PC-9 (cell line): ENCODE measurements at places on chromosomes 6 and 20.
A peak's percentile ranks its signal among the peaks of the same experiment; 100 is the strongest.

- DNase-seq: peak; percentile 66
Observed at GRCh38 chr20:31837896-31838397, 7.5 kb downstream of the FOXS1 start.

GRCh38 chr6:144159742-144160141 lies 9.4 kb downstream of the STX11 start:
- no peak for DNase-seq

DNA sequence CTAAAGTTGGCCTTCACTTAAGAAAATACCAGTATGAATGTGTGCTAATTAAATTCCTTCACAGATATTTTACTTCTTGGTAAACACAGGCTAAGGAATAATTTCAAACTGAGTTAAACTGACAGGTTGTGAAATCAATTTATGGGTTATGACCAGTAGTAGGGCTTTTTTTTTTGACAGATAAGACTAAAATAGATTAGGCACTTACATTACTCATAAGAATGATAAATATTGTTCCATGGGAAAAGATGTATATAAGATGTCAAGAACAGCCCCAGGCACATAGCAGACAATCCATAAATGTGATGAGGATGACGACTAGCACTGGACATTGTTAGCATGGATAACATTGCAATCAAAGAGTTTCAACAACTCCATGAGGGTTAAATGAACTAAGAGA lies 22.9 kb downstream of the NT5E start:
- no peak for DNase-seq

DNA sequence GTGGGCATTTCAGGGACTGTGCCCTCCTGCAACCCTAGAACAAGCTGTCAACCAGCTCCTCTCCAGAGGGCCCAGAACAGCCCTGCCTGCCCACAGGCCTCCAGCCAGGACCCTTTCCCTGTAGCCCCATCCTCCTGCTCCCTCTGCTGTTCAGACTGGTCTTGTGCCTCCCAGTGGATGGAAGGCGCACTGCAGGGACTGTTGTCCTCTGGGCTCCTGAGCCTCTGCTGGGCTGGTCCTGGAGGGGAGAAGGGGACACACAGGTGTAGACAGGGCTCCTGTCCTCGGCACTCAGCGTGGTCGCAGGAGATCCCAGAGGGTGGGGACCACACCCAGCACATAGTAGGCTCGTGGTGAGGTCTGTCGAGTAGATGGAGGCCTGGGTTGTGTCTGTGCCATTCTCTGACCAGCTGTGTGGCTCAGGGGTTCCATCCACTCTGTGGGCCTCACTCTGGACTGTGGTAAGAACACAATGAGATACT lies 11.5 kb downstream of the ITPR3 start:
- DNase-seq: no peak

- no peak for DNase-seq
Observed at GRCh38 chr6:36809941-36810803, 29.1 kb downstream of the CPNE5 start.

DNA sequence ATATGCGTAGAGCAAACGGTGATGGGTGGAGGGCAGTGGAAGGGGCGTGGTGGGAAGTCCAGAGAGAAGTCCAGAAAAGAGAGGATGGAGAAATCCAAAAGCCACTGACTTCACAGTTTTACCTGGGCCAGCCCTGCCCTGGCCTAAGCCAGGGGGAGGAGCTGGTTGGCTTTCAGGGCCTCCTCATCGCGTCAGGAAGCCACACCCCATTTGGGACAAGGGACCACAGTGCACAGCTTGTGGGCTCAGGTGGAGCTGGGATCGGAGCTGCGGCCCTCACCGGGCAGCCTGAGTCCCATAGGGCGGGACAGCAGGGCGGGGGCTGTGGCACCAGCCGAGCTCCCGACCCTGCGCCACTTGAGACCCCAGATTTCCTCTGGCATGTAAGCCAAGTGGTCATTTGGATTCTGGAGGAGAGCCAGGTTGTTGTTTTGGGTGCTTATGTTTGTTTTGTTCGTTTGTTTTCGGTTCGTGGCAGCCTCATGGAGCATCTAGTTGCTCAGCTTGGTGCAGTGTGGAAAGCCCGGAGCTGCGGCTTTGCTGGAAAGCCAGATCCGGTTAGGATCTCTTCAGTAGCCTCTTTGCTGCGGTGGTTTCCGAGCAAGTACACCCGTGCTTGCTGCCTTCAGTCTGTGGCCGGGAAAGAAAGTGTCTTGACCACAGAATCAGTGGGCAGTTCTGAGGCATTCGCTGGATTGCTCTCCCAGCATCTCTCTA lies 42.2 kb downstream of the RIOK1 start:
- DNase-seq: no peak

- no peak for DNase-seq
Observed at GRCh38 chr6:4533576-4533975, 242.6 kb upstream of the CDYL start.

DNA sequence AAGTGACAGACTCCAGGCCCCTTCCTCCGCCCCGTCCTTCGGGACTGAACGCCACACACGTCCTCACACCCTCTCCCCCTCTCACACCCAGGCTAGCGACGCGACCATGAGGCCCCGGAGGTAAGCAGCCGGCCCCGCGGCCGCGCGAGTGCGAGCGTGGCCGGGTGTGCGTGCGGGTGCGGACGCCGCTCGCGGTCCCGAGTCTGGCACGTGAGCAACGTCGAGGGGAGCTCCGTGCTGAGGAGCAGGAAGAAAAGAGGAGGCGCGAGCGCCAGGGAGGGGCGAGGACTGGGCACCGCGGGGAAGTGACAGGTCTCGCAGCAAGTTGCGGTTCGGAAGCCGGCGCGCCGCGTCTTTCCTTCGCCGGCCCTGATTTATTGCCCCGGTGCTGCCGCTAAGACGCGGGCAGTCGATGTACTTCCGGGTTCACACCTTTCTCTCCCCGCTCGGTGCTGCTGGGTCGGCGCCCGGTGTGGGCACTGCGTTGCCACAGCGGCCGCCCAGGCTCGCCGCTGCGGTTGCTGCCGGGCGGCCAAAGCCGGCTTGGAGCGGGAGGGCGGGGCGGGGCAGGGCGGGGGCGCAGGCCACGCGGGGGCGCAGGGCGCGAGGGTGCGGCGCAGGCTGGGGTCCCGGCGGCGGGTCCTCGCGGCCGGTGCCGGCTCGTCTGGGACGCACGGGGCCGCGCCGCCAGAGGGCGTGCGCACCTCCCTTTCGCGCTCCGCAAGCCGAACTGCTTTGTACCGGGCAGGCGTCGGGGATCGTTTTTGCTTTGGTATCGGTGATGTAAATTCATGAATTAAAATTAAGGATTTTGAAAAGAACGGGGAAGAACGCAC lies 15.8 kb upstream of the LIN28B start:
- DNase-seq: no peak

DNA sequence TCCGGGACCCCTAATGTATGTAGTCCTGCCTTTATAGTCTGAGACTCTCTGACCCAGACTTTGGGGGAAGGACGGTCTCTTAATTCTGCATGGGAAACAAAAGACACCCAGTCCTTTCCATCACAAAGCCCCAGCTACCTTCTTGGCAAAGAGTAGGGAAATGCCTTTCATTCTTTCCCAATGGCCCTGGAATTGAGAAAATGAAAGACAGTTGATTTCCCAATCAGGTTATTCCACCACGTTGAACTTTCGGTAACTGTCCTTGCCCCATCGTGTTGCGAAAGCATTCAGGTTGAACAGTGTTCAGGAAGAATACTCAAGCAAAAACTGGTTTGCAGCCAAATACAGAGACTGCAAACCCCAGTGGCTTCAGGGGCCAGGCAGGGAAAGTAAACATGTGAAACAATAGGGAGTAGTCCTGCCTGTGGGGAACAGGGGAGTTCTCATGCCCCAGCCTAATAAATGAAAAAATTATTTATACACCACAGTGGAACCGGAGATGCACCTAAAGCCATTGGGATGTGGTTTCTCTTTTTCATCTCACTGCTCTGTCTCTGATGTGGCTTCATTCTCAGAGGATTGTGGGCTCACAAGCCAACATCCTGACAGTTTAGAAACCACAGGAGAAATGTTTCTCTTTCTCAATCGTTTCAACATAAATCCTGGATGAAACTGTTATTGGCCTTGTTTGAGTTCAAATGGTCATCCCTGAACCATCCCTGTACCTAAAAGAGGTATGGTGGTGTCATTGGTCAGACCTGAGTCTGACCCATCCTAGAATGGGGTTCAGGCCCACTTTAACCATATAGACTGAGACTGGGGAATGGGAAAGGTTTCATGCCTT lies 44.2 kb upstream of the SLC9A8 start:
- DNase-seq: peak; percentile 91

DNA sequence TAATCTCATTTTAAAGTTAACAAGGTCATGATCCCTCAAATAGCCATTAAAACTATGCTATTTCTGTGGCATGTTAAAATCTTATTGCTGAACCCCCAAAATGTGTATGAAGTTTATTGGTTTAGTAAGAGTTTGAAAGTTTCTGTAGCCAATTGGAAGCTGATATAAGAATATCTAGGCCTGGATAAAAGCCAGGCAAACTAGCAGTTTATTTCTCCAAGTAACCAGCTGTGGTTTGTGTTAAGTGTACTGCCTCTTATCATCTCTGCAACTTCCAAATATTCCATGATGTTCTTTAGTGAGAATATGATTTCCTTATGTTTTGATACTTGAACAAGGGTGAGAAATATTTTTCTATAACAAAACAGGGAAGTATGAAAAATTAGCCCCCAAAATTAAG lies 76.7 kb downstream of the PRSS35 start:
- no peak for DNase-seq

DNA sequence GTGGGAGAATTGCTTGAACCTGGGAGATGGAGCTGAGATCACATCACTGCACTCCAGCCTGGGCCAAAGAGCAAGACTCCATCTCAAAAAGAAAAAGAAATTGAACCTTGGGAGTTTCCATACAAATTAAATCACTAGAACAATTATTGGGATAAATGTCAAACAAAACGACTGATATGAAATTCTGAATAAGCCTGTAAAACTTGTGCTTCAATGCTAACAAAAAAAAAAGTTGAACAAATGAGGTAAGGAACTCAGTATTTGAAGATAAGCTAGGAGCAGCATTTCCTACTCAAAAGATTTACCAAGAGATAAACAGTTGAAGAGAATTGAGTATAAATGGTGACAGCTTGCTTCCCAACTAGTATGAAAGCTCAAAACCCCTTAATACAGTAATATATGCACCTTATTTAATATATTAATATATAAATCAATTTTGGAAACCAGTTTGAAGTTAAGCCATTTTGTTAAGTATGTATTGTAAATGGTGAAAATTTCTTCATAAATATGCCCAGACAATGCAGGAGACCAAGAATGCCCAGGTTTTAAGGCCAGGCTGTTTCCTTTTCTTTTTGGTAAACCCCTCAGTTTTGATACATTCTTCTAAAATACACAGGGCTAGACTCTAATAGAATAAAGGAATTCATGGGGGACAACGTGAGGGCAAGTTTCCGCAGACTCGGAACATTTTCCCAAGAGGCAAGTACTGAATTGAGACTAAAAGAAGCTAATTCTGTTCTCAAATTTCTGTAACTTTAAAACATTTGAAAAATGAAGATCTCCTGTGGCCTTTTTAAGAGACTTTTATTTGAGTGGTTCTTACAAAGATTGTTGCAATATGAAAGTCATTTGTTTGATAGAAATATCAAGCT lies 3.9 kb downstream of the ROMO1 start:
- no peak for DNase-seq

- DNase-seq: no peak
Observed at GRCh38 chr20:22525821-22526220, 58.6 kb downstream of the FOXA2 start.

DNA sequence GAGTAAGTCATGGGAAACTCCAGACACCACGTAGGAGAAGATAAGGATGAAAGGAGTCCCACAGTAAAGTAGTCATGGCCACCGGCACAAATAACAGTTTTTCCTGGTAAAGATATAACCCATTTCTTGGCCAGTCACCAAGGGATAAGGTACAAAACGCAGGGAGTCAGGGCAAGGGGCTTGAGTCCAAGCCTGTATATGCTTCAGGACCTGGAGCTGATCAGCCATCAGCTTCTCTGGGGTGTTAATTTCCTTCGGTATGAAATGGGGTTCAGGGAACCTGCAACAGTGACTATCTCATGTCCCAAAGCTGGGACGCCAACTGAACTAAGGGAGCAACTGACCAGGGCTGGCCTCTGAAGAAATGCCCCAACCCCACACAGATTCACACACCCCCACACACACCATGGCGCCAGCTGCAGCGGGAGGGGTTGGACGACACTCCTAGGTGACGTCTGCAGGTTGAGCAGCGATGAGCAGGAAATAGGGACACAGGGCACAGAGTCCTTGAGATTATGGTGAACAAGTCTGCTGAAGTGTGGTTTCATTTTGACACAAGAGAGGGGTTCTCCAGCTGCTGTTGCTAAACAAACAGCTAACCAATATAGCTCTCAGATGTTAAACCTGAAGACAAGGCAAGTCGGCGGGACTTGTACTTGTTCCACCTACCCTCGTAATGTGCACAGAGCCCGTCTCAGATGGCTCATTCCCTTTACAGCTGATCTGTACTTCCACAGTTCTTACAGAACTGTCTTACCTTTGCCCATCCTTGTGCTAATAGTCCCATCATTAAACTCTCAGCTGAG lies 7.4 kb upstream of the ADTRP start:
- no peak for DNase-seq

GRCh38 chr20:57382516-57382915 lies 8.7 kb upstream of the RBM38 start:
- DNase-seq: no peak

DNA sequence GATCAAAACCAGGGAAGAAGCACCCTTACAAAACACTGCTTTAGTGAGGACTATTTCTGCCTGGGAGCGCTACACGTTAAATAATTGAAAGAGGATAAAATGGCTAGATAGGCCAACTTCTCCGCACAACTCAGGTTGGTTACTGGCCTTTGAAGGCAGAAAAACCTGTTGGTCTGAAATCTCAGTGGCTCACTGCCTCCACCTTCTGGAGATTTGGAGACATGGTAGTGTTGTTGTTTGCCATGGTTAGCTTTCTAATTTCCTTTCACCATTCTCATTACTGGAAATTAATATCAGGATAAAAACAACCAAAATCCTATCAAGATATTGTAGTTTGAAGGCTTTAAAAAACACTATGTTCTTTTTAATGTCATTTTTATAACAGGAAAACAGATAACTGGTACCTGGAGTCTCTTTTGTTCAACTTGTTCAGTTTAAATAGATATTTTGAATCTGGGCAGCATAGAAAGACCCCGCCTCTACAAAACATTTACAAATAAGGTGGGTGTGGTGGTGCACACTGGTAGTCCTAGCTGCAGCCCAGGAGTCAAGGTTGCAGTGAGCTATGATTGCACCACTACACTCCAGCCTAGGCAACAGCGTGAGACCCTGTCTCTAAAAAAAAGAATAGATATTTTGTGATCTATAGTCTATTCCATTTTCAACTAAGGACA lies 27.5 kb upstream of the BCLAF1 start:
- peak; percentile 60 for DNase-seq

DNA sequence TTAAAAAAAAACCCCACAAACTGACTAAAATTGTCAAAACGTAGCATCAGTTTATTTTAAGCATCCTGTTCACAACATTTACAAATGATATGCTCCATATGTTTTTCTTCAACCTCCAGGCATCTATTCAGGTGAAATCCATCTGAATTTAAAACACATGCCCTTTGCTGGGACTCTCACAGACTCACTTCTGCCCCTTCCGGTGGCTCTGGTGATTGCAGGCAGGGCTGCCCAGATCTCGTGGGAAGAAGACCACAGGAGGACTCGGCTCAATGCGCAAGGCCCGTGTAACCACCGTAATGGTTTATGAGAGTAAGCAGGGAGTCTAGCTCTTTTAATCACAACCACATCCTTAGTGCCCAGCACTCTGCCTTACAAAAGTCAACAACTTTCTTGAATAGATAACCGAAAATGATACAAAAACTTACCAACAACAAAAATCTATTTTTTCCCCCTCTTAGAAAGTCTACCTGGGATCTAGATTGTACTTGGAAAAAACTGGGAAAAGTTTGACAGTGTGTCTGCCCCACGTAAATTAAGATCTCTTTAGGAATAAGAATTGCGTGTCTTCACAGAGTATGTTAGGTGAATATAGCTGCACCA lies 139.1 kb downstream of the KIF16B start:
- peak; percentile 28 for DNase-seq

- no peak for DNase-seq
Observed at GRCh38 chr6:140275725-140276124, 901.3 kb upstream of the CITED2 start.
